Uterus (tissue), 4 donors: ENCODE measurements at places on chromosomes 11 and 22.
A peak's percentile ranks its signal among the peaks of the same experiment; 100 is the strongest.

DNA sequence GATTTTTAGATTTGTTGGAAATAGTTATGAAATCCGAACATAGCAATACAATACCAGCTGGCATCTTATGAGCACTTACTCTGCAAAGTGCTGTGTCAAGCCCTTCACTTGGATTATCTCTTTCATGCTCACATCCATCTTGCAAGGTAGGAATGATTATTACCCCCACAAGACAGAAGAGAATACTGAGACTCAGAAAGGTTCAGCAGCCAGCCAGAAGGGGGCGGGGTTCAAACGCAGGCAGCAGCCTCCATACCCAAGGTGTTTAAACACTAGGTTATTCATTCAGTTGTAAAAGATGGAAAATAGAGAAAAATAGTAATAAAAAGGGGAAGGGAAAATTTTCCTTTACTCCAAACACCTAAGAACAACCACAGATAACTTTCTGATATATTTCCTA, 158.5 kb downstream of the CCDC34 start:
- DNase-seq: no peak

GRCh38 chr11:97622795-97623194, 1233.0 kb downstream of the JRKL start:
- DNase-seq: no peak

DNA sequence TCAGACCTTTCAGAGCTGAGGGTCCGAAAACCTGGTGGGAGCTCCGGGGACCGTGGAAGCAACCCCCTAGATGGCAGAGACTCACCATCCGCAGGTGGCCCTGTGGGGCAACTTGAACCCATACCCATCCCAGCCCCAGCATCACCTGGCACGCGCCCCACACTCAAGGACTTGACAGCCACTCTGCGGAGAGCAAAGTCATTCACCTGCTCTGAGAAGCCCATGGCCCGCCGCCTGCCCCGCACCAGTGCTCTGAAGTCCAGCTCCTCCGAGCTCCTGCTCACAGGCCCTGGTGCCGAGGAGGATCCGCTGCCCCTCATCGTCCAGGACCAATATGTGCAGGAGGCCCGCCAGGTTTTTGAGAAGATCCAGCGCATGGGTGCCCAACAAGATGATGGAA, 2.0 kb downstream of the ARHGEF17 start:
- DNase-seq: peak; percentile 56

DNA sequence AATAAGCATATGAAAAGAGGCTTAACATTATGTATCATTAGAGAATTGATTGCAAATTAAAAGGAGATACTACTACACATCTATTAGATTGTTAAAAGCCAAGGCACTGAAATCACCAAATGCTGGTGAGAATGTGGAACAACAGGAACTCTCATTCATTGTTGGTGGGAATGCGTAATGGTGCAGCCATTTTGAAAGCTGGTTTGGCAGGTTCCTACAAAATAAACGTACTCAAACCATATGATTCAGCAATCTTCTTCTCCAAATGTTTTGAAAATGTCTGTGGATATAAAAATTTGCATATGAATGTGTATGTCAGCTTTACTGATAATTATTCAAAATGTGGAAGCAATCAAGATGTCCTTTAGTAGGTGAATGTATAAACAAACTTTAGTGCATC, 176.4 kb upstream of the PLET1 start:
- DNase-seq: no peak

DNA sequence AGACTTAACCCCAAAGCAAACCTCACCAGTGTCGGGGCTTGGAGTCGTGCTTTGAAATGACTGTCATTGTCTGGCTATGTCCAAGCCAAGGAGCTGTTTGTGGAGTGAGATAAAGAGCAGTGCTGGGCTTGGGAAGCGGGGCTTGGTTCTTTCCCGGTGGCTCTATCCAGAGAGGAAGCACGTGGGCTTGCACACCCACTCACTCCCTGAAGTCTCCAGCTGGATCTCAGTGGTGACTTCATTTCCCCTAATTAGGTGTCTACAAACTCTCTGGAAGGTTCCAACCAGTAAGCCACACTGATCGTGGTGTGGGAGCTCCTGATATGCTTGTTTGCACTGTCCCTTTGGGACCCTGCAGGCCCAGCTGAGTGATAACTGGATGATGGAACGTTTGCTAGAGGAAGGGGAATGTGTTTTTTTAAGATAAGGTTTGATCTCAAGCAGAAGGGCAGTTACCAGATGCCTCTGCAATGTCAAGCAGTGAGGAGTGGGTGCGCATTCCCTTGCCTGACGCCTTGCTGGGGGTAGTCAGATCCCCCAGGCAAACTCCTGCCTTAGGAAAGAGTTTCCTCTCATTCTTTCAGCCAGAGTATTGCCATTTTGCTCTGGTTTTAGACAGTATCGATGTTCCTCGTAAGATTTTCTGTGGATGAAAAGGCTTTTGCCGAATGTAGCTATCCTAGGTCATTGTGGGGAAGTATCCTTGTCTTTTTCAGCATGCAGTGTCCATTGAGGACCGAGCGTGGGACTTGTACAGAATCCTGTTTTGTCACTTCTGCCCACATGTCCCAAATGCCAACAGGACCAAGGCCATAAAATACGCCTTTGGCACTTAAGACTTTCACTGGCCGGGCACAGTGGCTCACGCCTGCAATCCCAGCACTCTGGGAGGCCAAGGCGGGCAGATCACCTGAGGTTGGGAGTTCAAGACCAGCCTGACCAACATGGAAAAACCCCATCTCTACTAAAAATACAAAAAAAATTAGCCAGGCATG, 90.9 kb downstream of the MICAL2 start:
- no peak for DNase-seq

DNA sequence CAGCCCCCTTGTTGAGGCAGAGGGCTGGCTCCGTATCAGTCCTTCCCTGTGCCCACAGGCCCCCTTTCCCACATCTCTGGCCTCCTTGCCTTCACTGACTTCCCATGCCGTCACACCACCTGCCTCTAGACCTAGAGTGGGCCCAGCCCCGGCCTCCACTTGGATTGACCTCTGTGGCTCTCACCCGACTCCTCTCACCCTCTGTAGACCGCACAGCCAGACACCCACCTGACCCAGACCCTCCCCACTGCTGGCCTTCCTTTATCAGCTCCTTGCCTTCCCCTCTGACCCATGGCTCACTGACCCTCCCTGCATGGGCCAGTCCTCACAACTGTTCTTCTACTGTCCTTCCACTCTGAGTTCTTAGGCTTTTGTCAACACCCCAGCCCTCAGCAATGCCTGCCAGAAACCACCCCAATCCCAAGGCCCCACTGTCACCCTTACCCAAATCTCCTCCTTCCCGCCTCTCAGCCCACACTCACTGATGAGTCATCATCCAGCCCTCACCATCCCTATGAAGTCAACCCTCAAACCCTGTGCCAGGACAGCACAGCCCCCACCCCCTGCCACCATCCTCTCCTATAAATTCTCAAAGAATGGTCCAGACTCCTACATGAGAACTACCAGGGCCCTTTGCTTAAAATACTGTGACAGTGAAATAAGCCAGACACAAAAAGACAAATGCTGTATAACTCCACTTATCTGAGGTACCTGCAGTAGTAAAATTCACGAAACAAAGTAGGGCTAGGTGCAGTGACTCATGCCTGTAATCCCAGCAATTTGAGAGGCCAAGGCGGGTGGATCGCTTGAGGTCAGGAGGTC, 53.4 kb downstream of the SCGB1A1 start:
- peak; percentile 76 for DNase-seq

DNA sequence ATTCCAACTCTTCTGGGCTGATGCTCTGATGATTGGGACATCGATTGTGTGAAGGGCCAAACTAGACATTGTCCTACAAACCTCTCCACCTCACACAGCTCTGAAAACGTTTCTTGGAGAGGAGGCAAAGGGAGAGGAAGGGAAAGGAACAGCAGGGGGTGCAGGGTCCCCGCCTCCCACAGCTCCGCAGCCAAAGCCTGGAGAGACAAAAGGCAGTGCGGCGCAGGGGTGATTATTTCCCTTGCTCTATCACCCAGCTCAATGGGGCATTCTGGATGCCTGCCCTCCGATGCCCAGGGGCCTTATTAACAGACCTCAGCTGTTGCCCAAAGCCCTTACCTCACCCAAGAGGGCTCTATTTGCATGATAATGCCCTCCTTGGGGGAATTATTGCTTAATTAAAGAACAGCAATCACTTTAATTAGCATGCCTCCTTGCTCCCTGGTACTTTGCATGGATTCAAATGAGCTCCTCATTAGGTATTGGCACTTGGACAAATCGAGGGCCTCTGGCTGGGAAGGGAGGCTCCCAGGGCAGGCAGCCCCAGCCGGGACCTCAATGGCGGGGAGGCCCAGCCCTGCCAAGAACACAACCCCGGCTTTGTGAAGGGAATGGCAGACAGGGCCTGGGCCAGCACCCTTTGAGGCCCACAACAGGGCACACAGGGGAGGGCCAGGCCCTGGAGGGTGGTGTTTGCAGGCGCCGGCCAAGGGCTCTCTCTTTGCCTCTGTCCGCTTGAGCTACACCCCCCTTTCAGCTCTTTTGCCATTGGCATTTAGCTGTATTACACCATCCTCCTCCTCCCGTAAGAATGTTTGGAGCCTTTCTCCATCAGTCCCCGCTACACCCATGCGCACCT, 19.8 kb upstream of the CDON start:
- no peak for DNase-seq

GRCh38 chr22:46244771-46245170, 5.3 kb downstream of the CDPF1 start:
- no peak for DNase-seq

GRCh38 chr11:98793276-98793675, 227.5 kb upstream of the CNTN5 start:
- no peak for DNase-seq

- no peak for DNase-seq
Measured at GRCh38 chr22:44453441-44454112, 44.5 kb downstream of the RTL6 start.

- DNase-seq: no peak
Measured at GRCh38 chr11:128391811-128392210, 195.5 kb downstream of the ETS1 start.

- DNase-seq: no peak
Measured at GRCh38 chr11:66012946-66013761, 1.3 kb downstream of the CST6 start.

GRCh38 chr11:37511425-37511933, 913.4 kb upstream of the RAG2 start:
- DNase-seq: no peak

DNA sequence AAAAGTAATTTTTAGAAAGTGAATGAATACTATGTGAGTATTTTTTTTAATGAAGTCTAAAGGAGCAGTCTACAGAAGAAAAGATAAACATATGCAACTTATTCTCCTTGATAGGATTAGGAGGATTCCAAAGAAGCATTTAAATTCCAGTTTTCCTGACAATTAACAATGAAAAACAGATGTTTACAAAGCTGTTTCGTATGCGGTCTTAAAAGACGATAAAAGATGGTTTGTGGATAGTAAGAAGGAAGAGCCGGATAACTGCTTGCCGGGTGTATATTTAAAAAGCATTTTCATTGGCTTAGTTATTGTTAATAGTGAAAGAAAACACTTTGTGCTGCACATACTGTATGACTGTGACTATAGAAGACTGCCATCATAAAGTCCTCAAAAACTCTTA, 120.0 kb upstream of the C11orf58 start:
- DNase-seq: no peak

DNA sequence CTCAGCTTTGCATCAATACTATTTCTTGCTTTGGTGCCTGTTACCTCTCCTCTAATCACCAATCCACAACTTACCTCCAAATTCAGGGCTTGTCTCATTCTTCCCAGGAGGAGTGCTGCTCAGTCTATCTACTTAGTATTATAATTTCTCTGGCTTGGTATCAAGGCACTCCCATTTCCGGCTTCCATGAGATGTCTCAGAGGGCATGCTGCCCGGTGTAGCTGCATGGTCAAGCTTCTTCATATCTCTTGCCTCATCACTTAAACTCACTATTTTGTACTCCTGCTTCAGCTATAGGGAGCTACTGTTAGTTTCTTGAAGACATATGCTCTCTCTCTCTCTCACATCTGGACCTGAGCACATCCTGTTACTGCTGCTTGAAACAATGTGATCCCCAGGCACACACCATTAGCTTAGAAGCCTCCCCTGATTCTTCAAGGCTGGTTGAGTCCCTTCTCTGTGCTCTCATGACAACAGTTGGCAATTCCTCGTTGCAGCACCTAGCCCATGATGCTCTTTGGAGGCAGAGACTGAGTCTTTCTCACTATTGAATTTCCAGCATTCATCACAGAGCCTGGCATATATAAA, 182.8 kb upstream of the SYN3 start:
- DNase-seq: no peak

DNA sequence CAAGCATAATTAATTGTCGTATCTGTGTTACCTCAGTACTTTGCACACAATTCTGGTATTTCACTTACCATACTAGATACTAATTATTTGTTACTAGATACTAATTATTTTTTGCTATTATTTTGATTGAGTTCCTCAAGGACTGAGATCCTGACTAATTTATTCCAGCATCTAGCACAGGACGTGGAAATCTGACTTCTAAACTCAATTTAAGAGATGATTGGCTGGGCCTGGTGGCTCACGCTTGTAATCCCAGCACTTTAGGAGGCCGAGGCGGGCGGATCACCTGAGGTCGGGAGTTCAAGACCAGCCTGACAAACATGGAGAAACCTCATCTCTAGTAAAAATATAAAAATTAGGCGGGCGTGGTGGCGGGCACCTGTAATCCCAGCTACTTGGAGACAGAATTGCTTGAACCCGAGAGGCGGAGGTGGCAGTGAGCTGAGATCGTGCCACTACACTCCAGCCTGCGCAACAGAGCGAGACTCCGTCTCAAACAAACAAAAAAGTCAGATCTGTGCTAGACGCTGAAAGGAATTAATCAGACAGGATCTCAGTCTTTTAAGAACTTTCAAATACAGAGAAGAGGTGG, 527 bp upstream of the MRPL48 start:
- DNase-seq: no peak

GRCh38 chr11:47154616-47155570, 21.8 kb downstream of the ARFGAP2 start:
- no peak for DNase-seq

GRCh38 chr11:33065445-33066178, 26.2 kb downstream of the TCP11L1 start:
- peak; percentile 63 for DNase-seq

- no peak for DNase-seq
Measured at GRCh38 chr11:119085437-119085847, 761 bp downstream of the HMBS start.

DNA sequence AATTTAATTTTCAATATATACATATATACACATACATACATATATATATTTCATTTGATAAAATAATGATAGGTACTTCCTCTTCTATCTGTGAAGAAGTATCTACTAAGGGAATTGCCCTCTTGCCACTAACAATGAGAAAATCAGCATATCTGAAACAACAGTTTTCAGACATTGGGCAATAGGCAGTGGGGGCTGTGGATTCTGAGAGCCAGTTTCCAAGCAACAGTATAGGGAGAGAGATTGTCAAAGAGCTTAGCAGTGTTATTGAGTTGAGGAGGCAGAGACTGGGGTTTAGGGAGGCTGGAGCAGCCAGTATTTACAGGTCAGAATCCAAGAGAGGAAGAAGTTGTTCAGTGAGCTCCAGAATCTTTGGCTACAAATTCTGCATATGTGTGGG, 119.3 kb downstream of the ARFGAP2 start:
- DNase-seq: no peak

GRCh38 chr22:47149976-47150375, 387.5 kb downstream of the TBC1D22A start:
- DNase-seq: no peak
